ENCODE measurements at places on chromosomes 7 and 10.

DNA sequence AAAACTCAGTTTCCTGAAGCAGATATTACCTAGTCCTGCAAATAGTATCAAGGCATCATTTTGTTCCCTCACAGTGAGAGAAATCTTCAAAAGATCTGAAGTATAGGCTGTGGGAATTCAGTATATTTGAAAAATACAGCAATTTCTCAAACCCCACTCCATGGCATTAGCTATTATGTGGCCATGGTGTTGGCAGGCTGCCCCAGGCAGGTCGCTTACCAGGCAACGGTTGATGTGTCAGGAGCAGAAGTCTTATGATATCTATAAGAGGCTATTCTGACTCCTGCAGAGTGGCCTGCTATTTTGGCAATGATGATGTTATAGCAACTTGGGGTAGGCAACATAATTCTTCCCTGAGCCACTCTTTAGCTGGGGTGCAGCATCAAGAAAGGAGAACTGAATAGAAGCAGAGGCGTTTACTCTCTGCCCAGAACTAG is 187.9 kb downstream of the PLXDC2 start:
- no peak for DNase-seq

DNA sequence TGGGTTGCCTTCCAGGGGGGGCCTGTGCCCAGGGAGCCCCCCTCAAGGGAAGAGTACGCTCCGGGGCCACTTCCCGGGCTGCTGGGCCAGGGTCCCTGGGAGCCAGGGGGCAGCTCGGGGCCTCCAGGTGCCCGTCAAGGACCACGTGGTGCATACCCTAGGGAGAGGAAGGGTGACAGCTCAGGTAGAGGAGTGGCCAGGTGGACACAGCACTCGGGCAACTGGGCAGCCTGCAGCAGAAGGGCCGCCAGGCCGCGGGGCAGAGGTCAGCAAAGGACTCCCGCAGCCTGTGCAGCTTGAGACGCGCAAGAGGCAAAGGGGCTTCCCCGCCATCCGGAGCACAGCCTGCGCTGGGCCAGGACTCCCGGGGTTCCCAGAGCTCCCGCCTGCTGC is 26.4 kb downstream of the AP5Z1 start:
- DNase-seq: no peak

DNA sequence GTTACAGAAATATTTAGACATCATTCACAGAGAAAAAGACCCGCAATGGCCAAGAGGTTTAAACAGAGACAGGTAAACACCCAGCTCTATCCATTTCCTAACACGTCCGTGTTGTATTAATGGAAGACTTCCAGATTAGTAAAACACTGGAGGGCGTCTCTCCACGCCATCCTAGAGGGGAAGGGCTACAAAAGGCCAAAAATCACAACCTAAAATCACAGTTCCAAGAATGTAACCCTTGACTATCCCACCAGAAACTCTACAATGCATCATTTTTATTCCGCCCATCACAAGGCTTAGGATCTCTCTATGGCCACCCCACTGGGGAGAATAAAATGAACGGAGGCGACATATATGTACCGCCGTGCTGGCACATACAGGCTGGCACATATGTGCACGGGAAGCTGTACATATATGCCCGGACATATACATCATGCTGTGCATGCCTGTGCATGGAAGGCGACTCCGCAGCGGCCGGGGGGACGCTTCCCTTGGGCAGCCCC is 734 bp downstream of the PCLO start:
- DNase-seq: no peak

- no peak for DNase-seq
Observed at GRCh38 chr7:30188811-30189210, 54.0 kb downstream of the MTURN start.

DNA sequence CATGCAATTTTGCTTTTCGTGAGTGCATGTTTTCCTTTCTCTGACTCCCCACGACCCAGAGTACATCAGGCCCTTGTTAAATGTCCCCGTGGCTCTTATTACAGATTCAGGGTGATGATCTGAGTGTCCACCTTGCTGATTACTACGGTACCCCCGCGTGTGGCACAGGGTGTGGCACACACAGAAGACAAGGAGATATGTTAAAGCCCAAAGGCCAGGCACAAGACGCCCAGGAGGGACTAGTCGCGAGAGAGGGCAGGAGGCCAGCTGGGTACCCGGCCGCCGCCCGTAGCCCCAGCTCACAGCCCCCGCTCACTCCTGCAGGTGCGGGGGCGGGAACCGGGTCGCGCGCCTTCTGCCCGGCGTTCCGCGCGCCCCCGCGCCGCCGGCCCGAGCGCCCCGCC is 281 bp upstream of the EXOC6 start:
- no peak for DNase-seq

DNA sequence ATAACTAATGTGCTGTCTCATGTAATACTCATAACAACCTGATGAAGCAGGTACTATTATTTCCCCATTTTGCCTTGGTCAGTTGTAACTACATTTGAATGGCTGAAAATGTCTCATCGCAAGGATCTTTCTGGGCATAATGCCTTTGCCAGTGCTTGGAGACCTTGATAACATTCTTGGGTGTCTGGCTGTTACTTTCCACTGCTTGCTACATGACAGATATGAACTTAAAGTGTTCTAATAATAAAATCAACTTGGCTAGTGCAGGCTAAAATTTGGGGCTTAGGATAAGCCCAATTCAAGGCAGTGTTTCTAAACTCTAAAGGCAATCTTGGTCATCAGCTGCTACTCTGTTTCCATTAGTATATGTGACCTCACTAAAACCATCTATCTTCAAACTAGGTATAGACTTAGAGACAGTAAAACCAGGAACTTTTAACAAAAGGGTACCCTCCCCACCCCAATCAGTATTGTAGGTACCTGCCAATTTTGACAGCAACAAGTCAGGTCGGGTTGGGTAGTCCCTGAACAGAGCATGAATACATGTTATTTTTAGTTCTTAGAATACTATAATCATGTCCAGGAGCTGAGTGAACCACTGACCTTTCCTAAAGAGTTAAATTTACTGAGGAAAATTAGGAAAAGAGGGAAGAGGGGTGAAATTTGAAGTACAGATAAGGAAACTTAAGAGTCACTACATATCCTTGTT is 68.2 kb upstream of the AHR start:
- DNase-seq: no peak

GRCh38 chr10:77114181-77114821 is 523.3 kb downstream of the KCNMA1 start:
- no peak for DNase-seq

DNA sequence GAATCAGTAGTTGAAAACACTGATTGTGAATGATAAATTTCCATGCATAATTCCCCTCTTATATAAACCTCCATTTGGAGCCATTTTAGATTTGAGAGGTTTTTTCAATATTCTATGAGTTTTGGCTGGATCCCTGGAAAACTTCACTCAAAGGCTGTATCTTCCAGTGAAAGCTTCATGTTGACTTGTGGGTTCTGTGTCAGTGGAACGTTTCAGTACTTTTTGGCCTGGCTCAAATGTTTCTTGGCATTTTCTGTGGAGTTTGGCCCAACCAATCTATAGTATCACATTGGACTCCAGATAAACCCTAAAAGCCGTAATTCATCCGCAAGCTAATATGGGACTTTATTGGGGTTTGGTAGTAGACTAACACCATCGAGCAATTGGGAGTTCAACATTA is 172.6 kb upstream of the PRPS1L1 start:
- no peak for DNase-seq

GRCh38 chr7:106356-106755 is 86.0 kb upstream of the FAM20C start:
- no peak for DNase-seq

DNA sequence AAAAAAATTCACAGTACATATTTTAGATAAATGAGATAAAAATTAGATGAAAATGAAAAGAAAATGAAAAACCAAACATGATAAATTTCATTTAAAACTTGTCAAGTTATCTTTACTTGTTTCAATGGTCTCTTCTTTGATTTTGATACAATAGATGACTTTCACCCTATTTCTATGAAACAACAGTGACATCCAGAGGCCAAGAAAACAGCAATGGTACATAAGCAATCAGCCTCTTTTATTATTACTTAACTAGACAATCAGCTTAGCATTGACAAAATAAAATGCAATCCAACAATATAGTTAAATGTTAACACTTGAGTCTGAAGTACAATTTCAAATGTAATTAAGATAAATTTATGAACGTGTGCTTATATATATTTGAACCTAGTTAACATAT is 74.8 kb upstream of the GPR37 start:
- DNase-seq: no peak

GRCh38 chr10:71351087-71351486 is 32.0 kb downstream of the SLC29A3 start:
- no peak for DNase-seq

GRCh38 chr10:69645296-69646184 is 15.5 kb downstream of the FAM241B start:
- no peak for DNase-seq

DNA sequence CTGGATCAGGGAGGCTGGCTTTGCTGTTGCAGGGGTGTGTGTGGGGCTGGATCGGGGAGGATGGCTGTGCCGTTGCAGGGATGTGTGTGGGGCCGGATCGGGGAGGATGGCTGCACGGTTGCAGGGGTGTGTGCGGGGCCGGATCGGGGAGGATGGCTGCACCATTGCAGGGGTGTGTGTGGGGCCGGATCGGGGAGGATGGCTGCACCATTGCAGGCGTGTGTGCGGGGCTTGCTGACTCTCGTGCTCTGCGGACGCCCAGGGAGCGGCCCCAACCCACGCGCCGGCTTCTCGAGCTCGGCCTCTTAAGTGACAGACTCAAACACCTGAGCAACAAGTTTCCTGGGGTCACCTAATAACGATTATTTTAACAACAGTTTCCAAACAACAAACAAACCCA is 518.2 kb downstream of the DNAJB6 start:
- no peak for DNase-seq

- no peak for DNase-seq
Observed at GRCh38 chr7:103569621-103570305, 123.8 kb upstream of the SLC26A5 start.

DNA sequence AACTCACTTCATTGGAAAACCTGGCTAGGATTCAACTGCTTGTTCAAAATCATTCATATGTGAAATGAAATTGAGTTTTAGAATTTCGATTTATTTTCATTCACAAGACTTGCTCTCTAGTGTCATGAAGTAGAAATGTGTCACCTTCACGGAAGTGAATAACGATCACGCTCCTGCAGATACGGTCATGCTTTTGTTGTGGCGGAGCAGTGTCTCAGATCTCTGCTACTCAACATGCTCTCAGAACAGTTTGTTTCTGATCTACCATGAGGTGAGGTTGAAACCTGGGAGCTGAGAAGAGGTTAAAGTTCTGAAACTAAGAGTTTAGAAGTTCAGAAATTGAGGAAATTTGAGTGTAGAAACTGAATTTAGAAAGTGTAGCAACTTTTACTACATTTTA is 13.8 kb upstream of the PITRM1 start:
- no peak for DNase-seq

- no peak for DNase-seq
Observed at GRCh38 chr7:68865351-68866199, 732.7 kb upstream of the AUTS2 start.

DNA sequence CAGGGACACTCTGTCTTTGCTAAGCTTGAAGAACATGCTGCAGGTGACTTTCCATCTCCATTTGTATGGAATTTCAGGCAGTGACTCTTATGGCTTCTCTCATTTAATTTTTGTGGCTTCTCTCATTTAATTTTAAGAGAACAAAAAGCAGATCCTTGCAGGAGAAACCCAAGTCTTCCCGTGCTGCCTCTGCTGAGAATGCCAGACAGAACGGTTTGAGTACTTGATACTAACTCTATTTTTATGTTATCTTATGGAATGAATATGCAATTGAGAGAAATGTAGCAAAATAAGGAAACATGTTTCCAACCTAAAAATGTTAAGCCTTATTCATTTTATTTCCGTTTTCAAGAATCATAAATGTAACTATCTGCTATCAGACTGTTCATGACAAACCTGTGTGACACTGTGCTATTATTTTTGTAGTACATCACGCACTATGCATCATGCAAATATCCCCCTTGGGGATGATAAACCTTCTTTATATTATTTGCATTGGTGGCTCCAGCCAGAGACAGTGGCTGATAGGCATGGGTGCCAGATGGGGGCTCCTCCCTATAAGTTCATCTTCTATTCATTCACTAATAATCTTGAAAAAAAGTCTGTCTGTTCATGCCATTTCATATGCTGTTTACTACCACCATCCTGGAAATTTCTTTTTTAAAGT is 6.9 kb upstream of the RAPGEF5 start:
- DNase-seq: no peak

- no peak for DNase-seq
Observed at GRCh38 chr7:1512781-1513656, 8.8 kb upstream of the INTS1 start.

DNA sequence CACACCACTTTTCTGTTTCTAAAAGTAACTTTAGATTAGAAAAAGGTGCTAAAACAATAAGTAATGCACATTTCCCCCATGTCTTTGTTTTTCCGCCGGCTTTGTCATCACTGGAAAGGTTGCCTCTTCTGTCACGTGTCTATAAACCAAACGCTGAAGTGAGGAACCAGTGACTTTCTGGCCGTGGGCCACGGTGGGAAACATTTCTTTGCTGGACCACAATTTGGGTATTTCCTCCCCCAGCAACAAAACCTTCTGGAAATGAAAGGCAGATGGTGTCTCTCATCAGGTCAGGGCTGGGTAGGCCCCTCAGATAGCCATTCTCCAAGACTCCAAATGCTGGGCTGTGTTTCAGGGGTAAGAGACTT is 174.5 kb downstream of the SH3PXD2A start:
- DNase-seq: no peak

GRCh38 chr10:110919349-110919931 is at the start of gene SHOC2:
TSS of gene SHOC2 (plus strand) at chr10:110919604. CDS start at chr10:110964359, 44,755 bp downstream.
- DNase-seq: no peak

DNA sequence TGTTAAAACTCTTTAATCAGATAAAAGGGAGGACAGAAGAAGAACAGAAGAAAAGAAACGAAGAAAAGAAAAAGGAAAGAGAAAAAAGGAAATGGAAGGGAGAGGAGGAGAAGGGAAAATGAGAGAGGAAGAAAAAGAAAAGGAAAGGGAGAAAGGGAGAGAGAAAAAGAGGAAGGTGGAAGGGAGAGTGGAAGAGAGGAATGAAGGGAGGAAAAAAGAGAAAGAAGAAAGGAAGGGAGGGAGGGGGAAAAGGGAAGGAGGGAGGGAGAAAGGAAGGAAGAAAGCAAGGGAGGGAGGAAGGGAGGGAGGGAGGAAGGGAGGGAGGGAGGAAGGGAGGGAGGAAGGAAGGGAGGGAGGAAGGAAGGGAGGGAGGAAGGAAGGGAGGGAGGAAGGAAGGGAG is 305.7 kb downstream of the CALN1 start:
- no peak for DNase-seq

GRCh38 chr10:80132299-80133139 is at the start of gene PLAC9:
TSS of gene PLAC9 (plus strand) at chr10:80132730. CDS start at chr10:80132763, 33 bp downstream.
- DNase-seq: no peak

DNA sequence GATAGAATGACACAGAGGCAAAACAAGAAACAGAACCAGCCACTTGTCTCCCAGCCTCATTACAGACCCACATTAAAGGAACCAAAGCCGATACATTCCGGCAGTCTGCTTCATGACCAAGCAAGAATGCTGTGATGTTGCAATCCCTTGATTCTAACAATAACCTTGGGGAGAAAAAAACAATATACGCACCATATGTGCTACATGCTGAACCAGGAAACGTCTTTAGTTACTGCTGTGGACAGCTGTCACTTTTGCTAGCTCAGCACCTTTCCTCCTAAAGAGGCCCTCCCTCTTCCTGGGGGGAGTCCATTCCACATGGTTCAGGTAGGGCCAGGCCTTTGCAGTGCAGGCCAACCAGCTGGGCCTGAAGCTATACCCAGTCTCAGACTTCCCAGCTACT is 79.1 kb downstream of the PRTFDC1 start:
- DNase-seq: peak; percentile 88

Measured in AG09319 (cell line).